ENCODE measurements at places on chromosomes 7 and 10. TPM values are rescaled to one million over a fixed set of nuclear protein-coding genes. Genes with fewer than 3 reads are reported as not detected.

Gene NYAP1
- 0.86 TPM for total RNA-seq

Gene PTPRN2
- total RNA-seq = 1.8 TPM

Gene MBLAC1
- 3.5 TPM for total RNA-seq

Gene PPP1R3A
- total RNA-seq = 103 TPM

Gene MBL2
- total RNA-seq = not detected

Gene GIMAP8
- total RNA-seq = 39.4 TPM

Gene CDC14C
- not detected for total RNA-seq

Gene SPACDR
- total RNA-seq = 0.47 TPM

Gene AMPH
- 2.2 TPM for total RNA-seq

Gene GPR15LG
- not detected for total RNA-seq

GRCh38 chr7:155745737-155746136 lies 66.5 kb downstream of the SHH start:
- H3K4me1 ChIP-seq = peaks cover 43% of the 10 kb centered on the region
- no peak overlapping the region for H3K4me3 ChIP-seq
- no peaks in the 10 kb centered on the region for H3K27me3 ChIP-seq
- H3K27ac ChIP-seq = no peak overlapping the region

GRCh38 chr7:103711413-103711812 lies 265.4 kb upstream of the SLC26A5 start:
- H3K27me3 ChIP-seq = no peaks in the 10 kb centered on the region
- H3K4me3 ChIP-seq = no peak overlapping the region
- no peak for DNase-seq
- H3K4me1 ChIP-seq = no peaks in the 10 kb centered on the region
- no peak overlapping the region for H3K27ac ChIP-seq
- no peaks in the 10 kb centered on the region for H3K36me3 ChIP-seq

GRCh38 chr7:55478700-55479099 lies 93.6 kb downstream of the VOPP1 start:
- no peak overlapping the region for H3K27ac ChIP-seq
- no peaks in the 10 kb centered on the region for H3K36me3 ChIP-seq
- H3K4me3 ChIP-seq = no peak overlapping the region
- peaks cover 3% of the 10 kb centered on the region for H3K4me1 ChIP-seq
- DNase-seq = no peak

GRCh38 chr7:113464096-113464855 lies 345.9 kb upstream of the SMIM30 start:
- no peaks in the 10 kb centered on the region for H3K36me3 ChIP-seq
- DNase-seq = no peak
- H3K4me1 ChIP-seq = no peaks in the 10 kb centered on the region
- no peaks in the 10 kb centered on the region for H3K27me3 ChIP-seq
- H3K4me3 ChIP-seq = no peak overlapping the region
- no peak overlapping the region for H3K27ac ChIP-seq

- peaks cover 16% of the 10 kb centered on the region for H3K4me1 ChIP-seq
- no peak for DNase-seq
- no peaks in the 10 kb centered on the region for H3K36me3 ChIP-seq
These were observed 11.8 kb upstream of the EMX2 start for GRCh38 chr10:117530791-117531190.

DNA sequence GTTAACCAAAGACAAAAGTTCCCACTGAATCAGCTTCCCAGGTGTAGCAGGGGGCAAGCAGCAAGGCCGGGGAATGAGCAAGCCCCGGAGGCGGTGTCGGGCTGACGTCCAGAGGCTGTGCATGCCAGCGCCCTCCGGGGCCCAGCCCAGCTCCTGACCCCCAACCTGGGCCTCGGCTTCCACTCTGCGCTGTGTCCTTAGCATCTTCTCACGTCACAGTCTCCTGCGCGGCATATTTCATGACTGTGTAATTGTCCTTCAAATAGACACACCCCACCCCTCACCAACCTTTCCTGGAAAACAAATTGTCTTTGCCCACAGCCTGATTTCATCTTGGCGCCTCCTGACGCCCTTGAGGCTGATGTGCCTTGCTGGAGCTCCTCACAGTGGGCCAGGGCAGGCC lies 133.5 kb downstream of the RGS10 start:
- H3K4me3 ChIP-seq = no peak overlapping the region
- DNase-seq = no peak
- H3K27me3 ChIP-seq = no peaks in the 10 kb centered on the region
- peaks cover 99% of the 10 kb centered on the region for H3K4me1 ChIP-seq

GRCh38 chr10:97596101-97597082 lies 6.9 kb downstream of the C10orf62 start:
- H3K27me3 ChIP-seq = no peaks in the 10 kb centered on the region
- H3K36me3 ChIP-seq = no peaks in the 10 kb centered on the region
- H3K4me3 ChIP-seq = no peak overlapping the region

DNA sequence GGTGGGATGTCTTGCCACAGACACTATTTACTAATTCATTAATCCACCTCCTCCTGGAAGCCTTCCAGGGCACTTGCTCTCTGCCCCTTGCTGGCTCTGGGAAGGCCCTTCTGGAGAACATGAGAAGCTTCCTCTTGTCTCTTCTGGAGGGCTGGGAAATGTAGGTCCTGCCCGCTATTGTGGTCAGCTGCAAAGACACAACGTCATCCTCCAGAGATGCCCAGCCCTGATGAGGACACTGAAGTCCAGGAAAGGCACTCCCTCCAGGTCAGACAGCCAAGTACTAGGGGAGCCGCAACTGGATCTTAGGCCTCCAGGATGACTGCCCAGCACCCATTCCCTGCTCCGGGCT lies 9.6 kb upstream of the TACR2 start:
- no peaks in the 10 kb centered on the region for H3K4me1 ChIP-seq
- no peaks in the 10 kb centered on the region for H3K36me3 ChIP-seq
- no peak overlapping the region for H3K27ac ChIP-seq
- DNase-seq = no peak
- H3K4me3 ChIP-seq = no peak overlapping the region

DNA sequence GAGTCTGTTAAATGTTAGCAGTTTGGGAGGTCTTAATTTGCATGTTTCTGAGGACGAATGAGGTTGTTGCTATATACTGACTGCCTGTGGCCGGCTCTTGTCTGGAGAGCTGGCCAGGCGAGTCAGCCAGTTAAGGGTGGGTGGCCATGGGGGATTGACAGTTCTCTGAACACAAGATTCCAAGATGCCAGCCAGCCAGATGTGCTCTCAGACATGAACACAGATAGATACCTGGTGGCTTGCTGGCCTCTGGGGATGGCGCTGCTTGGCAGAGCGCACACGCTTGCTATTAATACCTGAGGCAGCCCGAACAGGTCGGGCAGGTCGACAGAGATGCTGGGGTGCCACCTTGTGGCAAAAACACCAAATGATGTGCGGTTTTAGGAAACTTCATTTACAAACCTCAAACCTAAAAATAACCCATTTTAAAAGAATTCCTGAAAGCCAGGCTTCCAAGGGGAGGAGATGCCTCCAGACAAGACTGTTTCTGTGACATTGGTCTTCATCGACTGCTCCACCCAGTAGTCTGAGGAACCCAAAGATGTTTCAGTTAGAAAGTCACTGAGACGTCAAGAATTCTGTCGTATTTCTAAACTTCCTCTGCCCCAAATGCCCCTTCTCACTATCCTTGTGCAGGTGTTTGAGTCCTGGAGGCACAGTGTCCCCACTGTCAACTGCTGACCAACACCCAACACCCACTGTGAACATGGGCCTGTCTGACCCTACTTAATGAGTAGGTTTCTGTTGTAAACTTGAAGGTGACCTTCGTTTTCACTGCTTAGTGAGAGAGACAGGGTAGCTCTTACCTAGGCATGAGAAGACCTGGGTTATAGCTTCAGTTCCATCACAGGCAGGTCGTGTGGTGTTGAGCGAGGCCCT lies 123.4 kb downstream of the NT5C2 start:
- no peaks in the 10 kb centered on the region for H3K4me1 ChIP-seq
- H3K36me3 ChIP-seq = peaks cover 6% of the 10 kb centered on the region
- no peaks in the 10 kb centered on the region for H3K27me3 ChIP-seq
- DNase-seq = peak; percentile 49

DNA sequence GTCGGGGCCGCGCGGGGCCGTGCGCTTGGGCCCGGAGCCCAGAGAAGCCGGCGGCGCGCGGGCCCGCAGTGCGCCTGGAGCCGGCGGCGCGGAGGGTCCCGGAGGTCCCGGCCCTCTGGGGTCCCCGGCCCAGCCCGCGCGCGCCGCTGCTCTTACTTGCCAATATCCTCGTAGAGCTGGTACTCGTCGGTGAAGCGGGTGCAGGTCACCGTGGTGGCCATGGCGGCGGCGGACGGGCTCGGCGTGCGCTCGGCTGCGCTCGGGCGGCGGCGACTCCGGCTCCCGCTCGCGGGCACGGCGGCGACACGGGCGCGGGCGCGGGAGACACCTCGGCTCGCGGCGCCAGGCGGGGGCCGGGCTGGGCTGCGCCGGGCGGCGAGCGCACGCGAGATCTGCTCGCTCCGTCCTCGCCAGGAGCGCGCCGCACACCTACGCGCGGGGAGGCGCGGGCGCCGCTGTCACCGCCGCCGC lies at the start of gene CAMK2B:
CAMK2B (minus strand) TSS at position 394 of the 471 bp plus-strand sequence; CDS start at position 221, 173 bp downstream.
- no peak for DNase-seq
- H3K27me3 ChIP-seq = peaks cover 24% of the 10 kb centered on the region
- peak within 1 kb of the TSS; percentile 80 for H3K27ac ChIP-seq
- peak within 1 kb of the TSS; percentile 52 for H3K4me3 ChIP-seq

- no peaks in the 10 kb centered on the region for H3K36me3 ChIP-seq
- H3K27ac ChIP-seq = no peak overlapping the region
- peak overlapping the region; percentile 65 for H3K4me3 ChIP-seq
- no peak for DNase-seq
- no peaks in the 10 kb centered on the region for H3K27me3 ChIP-seq
These were observed 1.1 kb downstream of the KIAA1549 start for GRCh38 chr7:138979988-138980562.
